ENCODE measurements at places on chromosomes 2 and 18.

DNA sequence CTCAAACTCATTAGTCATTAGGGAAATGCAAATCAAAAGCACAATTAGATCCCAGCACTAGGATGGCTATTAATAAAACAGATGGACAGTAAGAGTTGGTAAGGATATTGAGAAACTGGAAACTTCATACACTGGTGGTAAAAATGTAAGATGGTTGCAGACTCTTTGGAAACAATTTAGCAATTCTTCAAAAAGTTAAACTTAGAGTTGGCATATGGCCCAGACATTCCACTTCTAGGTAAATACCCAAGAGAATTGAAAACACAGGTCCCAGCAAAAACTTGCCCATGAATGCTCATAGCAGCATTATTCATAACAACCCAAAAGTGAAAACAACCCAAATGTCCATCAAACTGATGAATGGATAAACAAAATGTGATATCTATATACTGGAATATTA, 84.9 kb upstream of the ZFP36L2 start:
- DNase-seq: no peak

GRCh38 chr2:102209474-102209873, 22.7 kb downstream of the IL1RL2 start:
- no peak for DNase-seq

GRCh38 chr2:54728669-54729120, 5.2 kb downstream of the EML6 start:
- DNase-seq: no peak

GRCh38 chr2:174985614-174986013, 19.6 kb downstream of the CHN1 start:
- no peak for DNase-seq

DNA sequence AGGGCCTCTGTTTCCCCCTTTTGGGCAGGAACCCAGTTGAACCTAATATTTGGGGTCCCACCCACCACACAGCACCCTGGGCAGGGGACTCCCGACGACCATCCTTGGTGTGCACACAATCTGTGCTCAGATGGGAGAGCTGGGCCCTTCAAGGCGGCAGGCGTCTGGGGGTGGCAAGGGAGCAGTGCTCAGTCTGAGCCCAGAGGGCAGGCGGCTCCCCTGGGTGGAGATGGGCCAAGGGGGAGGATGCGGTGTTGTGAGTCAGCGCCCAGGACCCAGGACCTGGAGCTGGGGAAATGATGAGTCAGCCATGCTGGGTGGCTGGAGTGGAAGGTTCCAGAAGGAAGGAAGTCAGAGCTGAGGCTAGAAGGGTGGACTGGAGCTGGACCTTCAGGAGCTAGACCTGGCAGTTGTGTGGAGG, 3.8 kb downstream of the PROM2 start:
- DNase-seq: no peak

DNA sequence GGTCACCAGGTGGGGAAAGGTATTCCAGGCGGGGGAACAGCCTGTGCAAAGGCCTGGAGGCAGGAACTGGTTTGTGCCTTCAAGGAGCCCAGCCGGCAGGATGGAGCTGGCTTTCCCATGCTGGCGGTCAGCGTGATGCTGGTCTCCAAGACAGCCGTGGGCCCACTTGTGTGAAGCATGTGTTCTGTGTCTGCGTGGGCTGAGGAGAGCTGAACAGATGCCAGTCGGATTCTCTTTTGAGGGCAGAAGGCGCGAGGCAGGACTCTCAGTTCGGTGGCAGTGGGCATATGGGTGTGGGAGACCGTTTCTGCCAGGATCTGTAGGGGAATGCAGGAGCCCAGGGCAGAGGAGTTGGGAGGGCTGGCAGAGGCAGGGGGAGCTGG, 191.6 kb downstream of the TWIST2 start:
- no peak for DNase-seq

GRCh38 chr2:234293973-234294372, 202.9 kb downstream of the ARL4C start:
- DNase-seq: no peak

GRCh38 chr2:98282109-98282508, 64.1 kb upstream of the CNGA3 start:
- DNase-seq: no peak

DNA sequence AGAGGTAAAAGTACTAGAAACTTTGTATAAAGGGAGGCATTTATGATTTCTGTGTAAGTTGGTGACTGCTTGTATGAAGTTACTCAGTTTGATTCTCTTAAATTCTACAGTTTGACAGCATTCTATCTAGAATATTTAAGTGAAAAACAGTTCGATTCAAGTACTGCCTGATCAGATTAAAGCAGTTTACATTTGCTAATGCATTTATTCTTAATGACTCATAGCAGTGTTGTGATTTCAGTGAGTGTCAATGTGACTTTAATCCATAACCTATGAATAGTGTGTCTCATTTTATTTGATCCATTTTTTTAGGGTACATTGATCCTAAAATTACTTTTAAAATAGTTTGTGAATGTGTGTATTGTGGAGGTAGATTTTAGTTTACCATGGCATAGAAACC, 35.7 kb downstream of the WDR43 start:
- DNase-seq: no peak

DNA sequence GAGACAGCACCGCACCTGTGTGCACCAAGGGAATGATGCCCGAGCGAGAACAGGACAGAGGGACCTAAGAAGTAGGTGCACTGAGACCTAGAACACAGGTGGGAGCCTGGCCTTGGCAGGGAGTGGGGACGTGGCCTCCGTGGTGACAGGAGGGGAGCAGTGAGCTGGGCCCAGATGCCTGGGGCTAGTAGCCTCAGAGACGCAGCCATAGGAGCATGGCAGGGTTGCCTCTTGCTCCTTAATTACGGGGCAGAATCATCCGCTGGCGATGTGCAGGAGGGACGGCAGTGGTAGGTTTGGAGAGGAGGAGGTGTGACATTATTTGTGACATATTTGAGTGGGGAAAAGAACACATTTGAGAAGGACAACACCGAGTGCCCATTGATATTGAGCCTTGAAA, 57.0 kb upstream of the HPCAL1 start:
- DNase-seq: no peak

DNA sequence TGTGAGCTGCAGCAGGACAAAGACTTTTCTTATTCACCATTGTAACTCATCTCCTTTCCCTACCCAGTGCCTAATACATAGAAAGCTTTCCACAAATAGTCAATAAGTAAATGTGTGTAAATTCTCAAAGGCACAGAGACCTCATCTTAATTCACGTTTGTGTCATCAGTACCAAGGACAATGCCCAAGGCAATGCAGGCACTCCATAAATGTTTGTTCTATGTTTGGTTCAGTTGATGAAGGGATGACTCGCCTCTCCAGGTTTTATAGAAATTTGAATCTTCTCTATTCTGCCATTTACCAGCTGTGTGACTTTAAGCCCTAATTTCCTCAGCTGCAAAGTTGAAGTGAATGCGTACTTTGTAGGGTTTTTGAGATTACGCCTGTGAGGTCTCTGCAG, 2.1 kb upstream of the MOGAT1 start:
- no peak for DNase-seq
